ENCODE measurements at places on chromosomes 5 and 9.

DNA sequence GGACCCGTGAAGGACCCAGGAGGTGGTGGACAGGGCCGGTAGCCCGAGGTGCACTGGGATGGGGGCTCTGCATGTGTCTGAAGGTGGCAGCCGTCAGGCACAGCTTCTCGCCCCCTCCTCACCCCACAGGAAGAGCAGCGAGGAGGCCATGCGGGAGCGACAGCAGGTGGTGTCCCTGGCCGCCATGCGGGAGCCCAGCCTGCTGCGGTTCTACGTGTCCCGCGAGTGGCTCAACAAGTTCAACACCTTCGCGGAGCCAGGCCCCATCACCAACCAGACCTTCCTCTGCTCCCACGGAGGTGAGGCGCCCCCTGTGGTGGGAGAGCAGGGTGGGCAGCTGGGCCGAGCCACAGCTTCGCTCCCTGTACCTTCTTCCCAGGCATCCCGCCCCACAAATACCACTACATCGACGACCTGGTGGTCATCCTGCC is 39.9 kb downstream of the USP20 start:
- no peak for DNase-seq

DNA sequence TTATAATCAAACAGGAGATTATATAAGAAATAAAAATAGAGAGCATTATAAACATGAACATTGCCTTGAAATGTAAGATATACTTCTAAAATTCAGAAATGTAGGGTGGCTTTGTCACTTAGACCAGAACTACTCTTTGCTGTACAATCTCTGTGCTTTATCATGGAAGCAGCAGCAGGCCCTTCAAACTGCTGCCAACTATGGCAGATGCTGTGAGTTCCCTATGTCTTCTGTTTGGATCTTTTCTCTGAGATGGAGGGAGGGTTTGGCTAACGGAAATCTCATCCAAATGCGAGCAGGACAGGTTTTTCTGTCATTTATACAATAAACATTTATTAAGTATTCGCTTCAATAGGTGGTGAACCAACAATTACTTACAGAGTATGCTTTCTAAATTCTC is 34.8 kb upstream of the RICTOR start:
- no peak for DNase-seq

DNA sequence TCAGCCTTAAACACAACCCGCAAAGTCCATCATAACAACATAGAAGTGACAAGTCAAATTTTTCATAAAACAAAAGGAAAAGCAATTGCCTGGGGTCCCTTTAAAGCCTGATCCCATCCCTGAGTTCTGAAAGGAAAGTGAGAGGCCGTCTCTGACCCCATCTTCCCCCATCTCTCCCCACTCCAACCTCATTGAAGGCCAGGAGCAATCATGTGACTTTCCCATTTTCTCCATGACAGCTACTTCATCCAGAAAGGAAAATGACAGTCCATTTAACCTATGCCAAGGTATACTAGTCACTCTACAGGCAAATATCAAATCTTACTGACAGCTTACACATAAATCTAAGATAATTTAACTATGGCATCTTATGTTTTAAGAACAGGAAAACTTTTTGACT is 15.5 kb downstream of the ACTL7A start:
- no peak for DNase-seq

DNA sequence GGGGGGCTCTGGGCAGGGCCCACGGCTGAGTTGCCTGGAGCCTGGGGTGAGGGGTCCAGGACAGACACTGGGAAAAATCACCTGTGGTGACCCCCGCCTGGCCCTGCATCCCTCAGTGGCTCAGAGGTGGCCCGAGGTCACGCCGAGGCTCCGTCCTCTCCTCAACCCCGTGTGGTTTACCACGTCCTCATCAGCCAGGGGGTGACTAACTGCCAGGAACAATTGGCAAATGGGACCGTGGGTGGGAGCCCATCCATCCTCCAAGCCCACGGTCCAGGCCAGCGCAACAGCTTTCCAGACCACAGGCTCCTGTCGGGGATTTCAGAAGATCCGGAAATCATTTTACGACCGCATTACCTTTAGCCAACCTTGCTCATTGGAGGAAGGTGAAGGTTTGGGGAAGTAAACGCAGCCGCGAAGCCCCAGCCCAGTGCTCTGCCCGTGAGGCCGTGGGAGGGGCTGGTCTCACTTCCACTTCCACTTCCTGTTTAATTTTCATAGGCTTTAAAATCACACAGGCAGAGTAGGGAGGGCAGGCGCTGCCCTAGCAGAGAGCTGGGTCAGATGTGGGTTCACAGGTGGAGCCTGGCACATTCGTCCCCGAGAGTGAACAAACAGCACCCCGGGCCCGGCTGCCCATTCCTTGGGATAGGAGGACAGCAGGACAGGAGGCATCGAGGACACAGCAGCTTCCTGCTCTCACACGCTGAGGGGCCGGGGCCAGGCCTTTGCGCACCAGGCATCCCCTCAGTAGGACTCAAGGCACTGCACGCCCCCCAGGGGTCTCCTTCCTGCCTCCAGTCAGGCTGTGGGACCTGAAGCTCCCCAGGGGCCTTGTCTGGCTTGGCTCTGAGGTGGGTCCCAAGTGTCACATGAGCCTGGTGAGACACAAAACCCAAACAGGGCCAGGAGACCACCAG is 19.8 kb upstream of the SLC9A3 start:
- no peak for DNase-seq

GRCh38 chr9:123552530-123552929 is 196.5 kb downstream of the CRB2 start:
- no peak for DNase-seq

GRCh38 chr9:74800226-74800625 is 87.5 kb downstream of the TRPM6 start:
- no peak for DNase-seq

- no peak for DNase-seq
Measured at GRCh38 chr9:19757745-19758144, 31.1 kb downstream of the SLC24A2 start.

DNA sequence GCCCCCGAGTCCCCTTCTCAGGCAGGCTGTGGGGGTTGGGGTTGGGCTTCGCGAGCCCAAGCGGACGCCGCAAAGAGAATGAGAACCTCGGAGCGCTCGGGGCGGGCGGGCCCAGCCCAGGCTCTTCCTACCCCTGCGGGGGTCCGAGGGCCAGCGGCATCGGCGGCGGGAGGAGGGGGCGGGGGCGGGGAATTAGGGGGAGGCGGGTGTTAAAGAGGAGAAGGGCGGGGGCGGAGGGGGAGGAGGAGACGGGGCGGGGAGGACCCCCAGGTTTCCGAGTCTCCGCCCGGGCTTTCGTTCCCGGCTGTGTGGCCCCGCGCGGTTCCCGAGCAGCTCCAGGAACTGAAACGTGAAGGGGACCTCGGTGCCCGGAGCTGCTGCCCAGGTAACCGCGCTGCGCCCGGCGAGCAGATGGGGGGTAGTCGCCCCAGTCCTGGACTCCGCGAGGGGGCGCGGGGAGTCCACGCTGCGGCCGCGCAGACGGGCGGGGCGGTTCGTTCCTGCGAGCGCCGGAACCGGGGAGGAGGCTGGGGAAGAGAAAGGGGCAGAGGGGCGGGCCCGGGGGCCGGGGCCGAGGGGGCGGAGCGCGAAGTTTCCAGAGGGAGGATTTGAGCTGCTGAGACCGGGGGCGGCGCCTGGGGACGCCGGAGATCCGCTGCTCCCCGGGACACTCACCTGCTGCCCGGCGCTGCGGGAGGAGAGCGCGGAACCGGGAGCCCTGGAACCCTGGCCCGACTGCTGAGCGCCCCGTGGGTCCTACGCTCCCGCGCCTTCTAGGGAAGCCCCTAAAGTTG is 38.4 kb upstream of the PLEKHG4B start:
- no peak for DNase-seq

- no peak for DNase-seq
Measured at GRCh38 chr9:118318770-118319431, 614.7 kb downstream of the TLR4 start.

Data from cortex of kidney (tissue), 1 donor.